ENCODE measurements at places on chromosomes 16 and 17.
A peak's percentile ranks its signal among the peaks of the same experiment; 100 is the strongest.

GRCh38 chr17:61456061-61456681 is 3.9 kb downstream of the TBX4 start:
- no peak for DNase-seq

DNA sequence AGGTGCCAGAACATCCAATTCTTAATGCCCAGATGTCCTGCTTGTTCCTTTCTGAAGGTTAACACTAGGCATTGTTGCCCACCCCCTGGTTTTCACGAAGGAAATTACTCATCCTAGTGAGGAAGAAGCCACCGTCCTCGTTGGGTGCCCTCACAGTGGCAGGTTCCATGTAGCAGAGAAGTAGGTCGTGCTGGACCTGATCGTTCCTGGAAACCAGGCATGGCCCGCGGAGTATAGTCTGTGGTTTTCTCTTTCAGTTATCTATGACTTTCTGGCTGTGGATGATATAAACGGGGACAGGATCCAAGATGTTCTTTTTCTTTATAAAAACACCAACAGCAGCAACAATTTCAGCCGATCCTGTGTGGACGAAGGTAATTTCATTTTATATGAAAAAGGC is 16.5 kb downstream of the RGS11 start:
- DNase-seq = no peak

- DNase-seq = no peak
Observed at GRCh38 chr17:1398931-1399678, 917 bp downstream of the YWHAE start.

- DNase-seq = no peak
Observed at GRCh38 chr17:74917430-74917829, 5.6 kb downstream of the USH1G start.

GRCh38 chr16:59635674-59636073 is 901.6 kb upstream of the GOT2 start:
- no peak for DNase-seq

DNA sequence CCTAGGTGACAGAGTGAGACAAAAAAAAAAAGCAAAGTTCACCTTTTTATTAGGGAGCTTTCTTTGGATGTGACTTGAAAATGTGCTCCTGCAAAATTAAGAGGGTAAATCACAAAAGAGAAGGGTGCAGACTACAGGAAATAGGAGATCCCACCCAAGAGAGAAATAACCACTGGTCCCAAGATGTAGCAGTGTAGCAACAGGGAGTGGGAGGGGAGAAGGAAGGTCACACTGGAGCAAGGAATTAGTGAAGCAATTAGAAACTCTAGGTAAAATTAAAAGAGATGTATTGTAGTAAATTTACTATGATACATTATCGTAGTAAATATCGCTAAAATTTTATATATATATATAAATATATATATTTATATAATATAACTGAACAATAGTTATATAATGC is 12.3 kb upstream of the SPN start:
- no peak for DNase-seq

- DNase-seq = peak; percentile 48
Observed at GRCh38 chr16:17921357-17921978, 415.1 kb downstream of the NPIPA8 start.

DNA sequence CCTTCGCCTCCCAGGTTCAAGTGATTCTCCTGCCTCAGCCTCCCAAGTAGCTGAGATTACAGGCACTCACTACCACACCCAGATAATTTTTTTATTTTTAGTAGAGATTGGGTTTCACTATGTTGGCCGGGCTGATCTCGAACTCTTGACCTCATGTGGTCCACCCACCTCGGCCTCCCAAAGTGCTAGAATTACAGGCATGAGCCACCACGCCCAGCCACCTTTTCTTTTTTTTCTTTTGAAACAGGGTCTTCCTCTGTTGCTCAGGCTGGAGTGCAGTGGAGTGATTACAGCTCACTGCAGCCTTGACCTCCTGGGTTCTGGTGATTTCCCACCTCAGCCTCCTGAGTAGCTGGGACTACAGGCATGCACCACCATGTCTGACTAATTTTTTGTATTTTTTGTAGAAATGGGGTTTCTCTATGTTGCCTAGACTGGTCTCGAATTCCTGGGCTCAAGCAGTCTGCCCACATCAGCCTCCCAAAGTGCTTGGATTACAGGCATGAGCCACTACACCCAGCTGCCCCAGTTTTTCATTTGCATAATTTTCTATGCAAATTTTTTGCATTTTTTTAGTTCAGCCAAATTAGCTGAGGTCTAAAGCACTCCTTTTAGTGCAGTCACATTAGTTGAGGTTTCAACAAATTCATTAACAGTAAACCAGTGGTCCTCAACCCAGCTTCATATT is 11.3 kb downstream of the WWP2 start:
- no peak for DNase-seq

- DNase-seq = no peak
Observed at GRCh38 chr17:69246726-69247375, 18.2 kb upstream of the ABCA10 start.

DNA sequence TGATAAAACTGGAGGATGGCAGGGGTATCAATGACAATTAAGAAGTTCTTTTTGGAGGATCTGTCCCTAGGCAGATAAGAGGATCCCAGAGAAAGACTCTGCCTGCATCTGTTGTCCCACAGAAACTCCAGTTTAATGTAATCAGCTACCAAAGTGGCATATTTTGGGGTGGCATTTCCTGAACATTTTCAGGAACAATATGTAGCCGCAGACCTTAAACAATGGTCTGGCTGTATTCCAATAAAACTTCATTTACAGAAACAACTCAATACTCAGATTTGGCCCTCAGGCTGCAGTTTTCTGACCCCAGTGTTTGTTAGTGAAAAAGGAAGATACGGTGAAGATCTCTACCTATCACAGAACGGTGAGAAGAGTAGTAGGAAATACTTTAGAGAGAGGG is 46.1 kb downstream of the KCNJ16 start:
- DNase-seq = no peak

GRCh38 chr17:44110011-44110686 is 13.3 kb downstream of the HDAC5 start:
- DNase-seq = no peak

DNA sequence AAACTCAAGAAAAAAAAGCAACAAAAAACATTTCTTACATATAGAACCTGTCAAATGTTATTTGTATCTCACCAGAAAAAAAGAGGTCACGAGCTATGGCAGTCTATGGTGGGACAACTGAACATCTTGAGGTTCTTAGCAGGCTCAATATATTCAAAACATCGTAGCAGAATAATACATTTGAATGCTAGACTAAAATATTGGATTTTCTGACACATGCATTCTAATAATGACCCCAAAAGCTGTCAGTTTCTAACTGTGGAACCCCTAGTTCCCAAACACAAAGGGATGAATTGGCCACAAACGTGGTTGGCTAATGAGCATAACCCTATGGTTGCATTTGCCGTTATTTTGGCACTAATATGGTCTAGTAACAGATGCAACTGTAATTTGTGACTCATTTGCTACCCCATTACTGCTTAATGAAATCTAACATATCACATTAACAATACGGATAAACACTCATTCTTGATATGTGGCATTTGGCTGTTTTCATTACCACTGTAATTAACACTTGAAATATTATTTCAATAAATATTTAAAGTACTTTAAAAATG is 81.2 kb downstream of the TOX3 start:
- DNase-seq = no peak

- no peak for DNase-seq
Observed at GRCh38 chr16:50396761-50397535, 28.2 kb upstream of the BRD7 start.

DNA sequence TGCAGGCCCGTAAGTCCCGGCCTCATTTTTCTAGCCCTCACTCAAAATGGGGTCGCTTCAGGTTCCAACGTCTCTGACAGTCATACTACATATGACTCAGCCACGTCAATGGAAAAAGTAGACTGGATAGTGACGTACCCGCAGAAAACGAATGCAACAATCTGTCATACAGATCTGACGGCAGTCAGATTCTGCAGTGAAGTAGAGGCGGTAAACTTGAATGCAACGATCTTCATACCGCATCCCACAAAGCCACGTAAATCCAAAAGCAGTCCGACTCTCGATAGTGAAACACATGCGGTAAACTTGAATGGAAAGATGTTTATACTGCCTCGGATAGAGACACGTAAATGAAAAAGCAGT is 38.4 kb upstream of the ARL4D start:
- peak; percentile 60 for DNase-seq

GRCh38 chr16:8096211-8096610 is 494.1 kb downstream of the TMEM114 start:
- DNase-seq = no peak

GRCh38 chr17:30788918-30789317 is 35.6 kb downstream of the CRLF3 start:
- no peak for DNase-seq

- DNase-seq = no peak
Observed at GRCh38 chr17:83055911-83056582, 23.4 kb upstream of the METRNL start.

Data from stimulated activated CD4-positive, alpha-beta T cell treated with anti-CD3 and anti-CD28 coated beads, TNF-alpha, amount 100 ng/mL, for 24 hours (primary cell).